Fibroblast of gingiva (primary cell): ENCODE measurements at places on chromosomes 5 and 9.
A peak's percentile ranks its signal among the peaks of the same experiment; 100 is the strongest.

GRCh38 chr5:150778517-150779396, at the start of gene SMIM3:
Gene SMIM3 (plus strand): TSS chr5:150778757. CDS start chr5:150795441, 16,684 bp downstream.
- peak; percentile 79 for DNase-seq

DNA sequence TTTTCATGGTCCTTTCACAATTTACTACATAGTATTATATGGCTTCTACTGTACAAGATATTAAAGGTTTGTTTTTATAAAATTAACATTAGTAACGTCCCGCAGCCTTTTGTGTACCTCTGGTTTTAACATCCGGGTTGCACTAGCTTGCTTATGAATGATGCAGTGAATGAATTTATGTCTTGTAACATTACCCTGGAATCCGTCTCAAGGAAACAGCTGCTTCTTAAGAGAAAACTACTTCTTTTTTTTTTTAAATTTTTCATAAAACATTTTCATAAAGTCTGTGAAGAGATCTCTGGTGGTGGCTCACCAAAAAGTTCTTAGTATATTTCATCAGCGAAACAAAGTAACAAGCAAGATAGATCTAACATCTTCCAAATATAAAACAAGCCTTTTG, 23.6 kb downstream of the MARCHF3 start:
- peak; percentile 43 for DNase-seq

DNA sequence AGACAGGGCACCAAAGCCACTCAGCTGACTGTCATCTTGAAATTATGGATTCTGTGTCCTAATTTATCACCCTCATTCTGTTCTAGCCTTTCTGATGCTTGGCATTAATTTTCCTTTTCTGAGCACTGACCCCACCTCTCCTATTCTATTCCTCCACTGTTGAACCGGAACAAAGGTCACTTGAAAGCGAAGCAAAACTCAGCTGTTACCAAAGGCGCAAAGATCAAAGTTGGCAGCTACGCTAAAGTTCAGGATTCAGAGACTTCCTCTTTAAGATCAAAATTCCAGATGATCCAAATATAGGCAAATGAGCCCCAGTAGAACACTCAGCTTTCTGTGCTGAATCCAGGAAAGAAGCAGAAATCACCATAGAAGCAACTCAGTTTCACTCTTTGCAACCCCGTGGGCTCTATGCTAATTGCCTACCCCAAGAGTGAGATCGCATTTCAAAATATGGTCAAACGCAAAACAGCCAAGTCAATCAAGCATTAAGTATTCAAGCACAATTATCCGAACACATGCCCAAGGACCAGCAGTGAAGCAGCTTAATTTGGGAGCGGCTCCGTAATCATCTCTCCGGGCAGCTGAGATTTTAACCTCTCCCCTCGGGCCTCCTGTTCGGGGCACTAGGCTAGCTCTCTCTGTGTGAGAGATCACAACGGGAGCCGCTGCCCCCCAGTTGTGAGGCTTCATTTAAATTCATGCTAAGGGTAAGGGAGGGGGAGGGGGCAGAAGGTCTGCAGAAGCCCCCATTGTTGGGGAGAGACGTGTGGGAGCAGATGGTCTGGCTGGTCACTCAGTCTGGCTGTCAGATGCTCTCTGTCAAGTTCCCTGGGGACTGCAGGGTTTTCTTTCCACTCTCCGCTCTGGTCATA, 288.6 kb downstream of the ELAVL2 start:
- DNase-seq, result no peak

- DNase-seq, result no peak
Measured at GRCh38 chr5:139446956-139447779, 7.8 kb upstream of the DNAJC18 start.

- peak; percentile 46 for DNase-seq
Measured at GRCh38 chr9:86909388-86909787, 37.9 kb downstream of the GAS1 start.

GRCh38 chr9:18463991-18464390, 10.0 kb upstream of the ADAMTSL1 start:
- DNase-seq, result no peak

DNA sequence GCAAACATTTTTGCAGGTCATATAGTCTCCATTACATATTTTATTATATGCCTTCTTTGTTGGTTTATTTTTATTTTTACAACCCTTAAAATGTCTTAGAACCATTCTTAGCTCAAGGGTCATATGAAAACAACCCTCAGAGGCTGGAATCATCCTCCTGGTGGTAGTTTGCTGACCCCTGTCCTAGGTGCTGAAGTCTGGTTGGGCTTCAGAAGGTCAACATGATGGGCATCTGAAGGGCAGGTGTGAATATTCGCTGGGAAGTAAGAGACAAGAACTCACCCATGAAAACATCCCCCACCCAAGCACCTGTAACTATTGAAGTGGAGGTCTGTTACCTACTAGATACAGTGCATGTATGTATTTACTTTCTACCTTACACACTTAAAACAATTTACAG, 75.4 kb downstream of the OSMR start:
- DNase-seq, result no peak

GRCh38 chr5:53826504-53826903, 266.1 kb downstream of the NDUFS4 start:
- no peak for DNase-seq

DNA sequence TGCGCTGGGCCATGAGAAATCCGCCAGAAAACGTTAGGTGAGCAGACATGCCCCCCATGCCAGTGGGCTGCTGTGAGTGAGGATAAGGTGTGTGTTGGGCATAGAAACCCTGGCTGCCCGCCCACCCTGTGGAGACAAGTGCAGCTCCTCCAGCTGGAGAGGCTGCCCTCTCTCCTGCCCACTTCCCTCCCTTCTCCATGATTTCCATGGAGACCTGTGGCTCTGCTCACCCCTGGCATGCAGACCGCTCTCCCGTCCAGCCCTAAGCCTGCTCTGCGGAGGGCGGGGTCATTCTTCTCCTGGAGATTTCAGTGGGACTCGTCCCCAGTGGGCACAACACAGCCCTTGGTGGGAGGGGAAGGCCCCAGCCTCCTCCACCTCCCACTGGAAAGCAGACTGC, 133.0 kb upstream of the FAM120A start:
- no peak for DNase-seq

GRCh38 chr9:91066042-91066415, 264.4 kb downstream of the SYK start:
- no peak for DNase-seq

DNA sequence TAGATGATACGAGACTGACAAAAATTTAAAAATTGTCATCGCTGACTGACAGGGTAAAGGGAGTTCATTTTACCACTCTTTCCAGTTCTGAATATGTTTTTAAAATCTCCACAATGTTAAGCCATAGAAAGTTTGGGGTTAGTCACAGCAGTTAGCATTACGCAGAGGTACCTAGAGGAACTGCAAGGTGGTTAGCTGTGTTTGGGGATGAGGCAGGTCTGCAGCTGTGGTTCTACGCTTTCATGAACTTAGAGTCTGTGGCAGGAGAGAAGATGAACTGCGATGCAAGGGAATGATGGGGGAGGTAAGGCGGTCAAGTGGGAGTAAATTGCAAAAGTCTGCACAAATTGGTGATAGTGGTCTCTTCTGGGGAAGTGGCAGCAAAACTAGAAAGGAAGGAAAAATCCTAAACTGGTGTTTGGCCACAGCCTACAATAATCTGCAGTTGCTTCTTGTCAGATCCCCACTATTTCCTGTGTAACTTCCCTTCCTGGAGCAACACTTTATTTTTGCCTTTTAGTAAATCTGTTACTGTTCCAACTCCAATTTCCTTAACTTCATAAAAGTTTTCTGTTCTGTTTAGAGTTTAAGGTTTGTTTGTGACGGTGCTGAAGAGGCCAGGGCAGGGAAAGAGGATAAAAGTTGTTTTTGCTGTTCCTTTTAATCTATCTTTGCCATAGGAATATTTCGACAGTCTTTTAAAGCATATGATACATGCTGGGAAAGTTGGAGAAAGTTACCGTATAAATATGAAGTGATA, 38.6 kb upstream of the SNX2 start:
- DNase-seq, result no peak

- DNase-seq, result no peak
Measured at GRCh38 chr5:148255456-148255855, 13.1 kb upstream of the SPINK13 start.

- DNase-seq, result no peak
Measured at GRCh38 chr9:137476856-137477255, 17.7 kb upstream of the NSMF start.

GRCh38 chr9:14315875-14316601, 2.1 kb upstream of the NFIB start:
- peak; percentile 40 for DNase-seq

DNA sequence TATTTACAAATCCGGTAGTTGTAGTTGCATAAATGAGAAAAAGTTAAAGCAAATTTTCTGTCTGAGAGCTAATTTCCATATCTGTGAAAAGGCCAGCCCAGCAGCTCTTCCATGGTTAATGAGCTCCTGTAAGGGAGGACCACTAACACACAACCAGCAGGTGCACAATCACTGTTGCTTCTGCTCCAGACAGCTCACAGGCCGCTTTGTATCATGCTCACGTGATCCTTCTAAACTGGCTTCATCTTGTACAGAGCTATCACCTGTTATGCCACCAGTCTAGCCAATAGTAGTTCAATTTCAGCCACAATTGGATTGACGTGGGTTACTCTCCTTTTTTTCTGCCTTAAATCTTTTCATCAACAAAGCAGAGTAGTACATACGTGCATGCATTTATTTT, 38.3 kb upstream of the FBXL17 start:
- no peak for DNase-seq

- no peak for DNase-seq
Measured at GRCh38 chr5:1008451-1009358, at the start of gene NKD2. Gene NKD2 (plus strand): TSS chr5:1008802. CDS start chr5:1009058, 256 bp downstream.

GRCh38 chr9:36136272-36136893, at the start of gene GLIPR2:
Gene GLIPR2 (plus strand): TSS chr9:36136733. CDS start chr9:36136779, 46 bp downstream.
- DNase-seq, result peak; percentile 58

- DNase-seq, result no peak
Measured at GRCh38 chr5:10162468-10162867, 87.2 kb downstream of the ATPSCKMT start.

GRCh38 chr5:139678751-139679750, 30.9 kb downstream of the CXXC5 start:
- peak; percentile 65 for DNase-seq

GRCh38 chr5:39102684-39103155, 28.5 kb upstream of the RICTOR start:
- DNase-seq, result peak; percentile 21

DNA sequence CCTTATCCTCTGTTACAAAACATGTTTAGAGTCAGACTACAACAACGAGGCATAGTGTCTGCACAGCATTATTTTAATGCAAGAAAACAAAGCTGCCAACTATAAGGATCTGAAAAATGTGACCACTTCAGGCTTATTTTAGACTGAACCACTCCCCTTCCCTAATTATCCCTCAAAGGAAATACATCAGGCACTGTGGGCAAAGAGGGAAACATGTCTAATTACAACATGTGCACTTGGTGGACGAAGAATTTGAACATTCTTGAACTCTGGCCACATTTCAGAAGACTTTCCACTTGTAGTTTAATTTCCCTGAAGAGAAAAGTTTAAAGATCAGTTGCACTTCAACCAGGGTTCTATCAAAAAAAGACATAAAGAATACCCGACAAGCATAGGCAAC, 3.8 kb downstream of the MTMR12 start:
- DNase-seq, result peak; percentile 60

GRCh38 chr9:14741369-14741768, 18.8 kb upstream of the CER1 start:
- no peak for DNase-seq

GRCh38 chr9:134247918-134248631, 78.2 kb upstream of the RXRA start:
- DNase-seq, result no peak

GRCh38 chr5:125528881-125529280, 782.4 kb upstream of the ZNF608 start:
- DNase-seq, result no peak

DNA sequence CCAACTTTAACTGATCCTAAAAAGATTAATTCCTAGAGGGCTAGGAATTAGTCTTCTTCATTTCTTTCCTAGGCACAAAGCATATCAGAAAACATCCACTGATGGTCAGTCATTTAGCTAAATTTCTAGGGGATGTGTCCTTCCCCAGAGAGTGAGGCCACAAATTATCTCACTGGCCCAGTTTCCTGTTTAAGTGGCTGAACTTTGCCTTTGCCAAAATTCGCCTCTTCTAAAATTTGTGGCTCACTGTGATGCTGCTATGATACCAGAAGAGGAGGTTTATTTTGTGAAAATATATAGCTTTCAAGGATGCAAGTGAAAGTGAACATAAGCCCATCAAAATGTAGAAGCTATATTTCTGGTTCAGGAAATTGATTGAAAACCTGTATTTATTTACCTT, 98.1 kb upstream of the FER start:
- no peak for DNase-seq

DNA sequence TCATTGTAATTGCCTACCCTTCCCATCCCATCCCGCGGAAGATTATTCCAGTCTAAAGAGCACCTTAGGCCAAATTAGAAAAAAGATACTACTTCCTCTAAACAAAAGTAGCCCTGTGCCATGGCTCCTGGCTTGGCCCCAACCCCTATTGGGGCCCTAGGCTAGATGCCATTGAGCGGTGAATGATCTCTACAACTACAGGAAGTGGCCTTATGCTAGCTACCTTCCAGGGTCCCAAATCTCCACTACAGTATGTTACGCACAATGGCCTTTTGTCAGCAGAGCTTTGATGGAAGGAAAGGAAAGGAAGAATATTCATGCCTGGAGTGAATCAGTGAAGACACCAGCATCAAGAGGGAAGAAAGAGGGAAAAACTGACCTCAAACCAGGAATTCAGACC, 73.3 kb upstream of the OSMR start:
- no peak for DNase-seq

- no peak for DNase-seq
Measured at GRCh38 chr5:75568202-75568601, 43.1 kb upstream of the ANKDD1B start.

GRCh38 chr9:98222885-98223691, 30.7 kb upstream of the CORO2A start:
- peak; percentile 91 for DNase-seq

DNA sequence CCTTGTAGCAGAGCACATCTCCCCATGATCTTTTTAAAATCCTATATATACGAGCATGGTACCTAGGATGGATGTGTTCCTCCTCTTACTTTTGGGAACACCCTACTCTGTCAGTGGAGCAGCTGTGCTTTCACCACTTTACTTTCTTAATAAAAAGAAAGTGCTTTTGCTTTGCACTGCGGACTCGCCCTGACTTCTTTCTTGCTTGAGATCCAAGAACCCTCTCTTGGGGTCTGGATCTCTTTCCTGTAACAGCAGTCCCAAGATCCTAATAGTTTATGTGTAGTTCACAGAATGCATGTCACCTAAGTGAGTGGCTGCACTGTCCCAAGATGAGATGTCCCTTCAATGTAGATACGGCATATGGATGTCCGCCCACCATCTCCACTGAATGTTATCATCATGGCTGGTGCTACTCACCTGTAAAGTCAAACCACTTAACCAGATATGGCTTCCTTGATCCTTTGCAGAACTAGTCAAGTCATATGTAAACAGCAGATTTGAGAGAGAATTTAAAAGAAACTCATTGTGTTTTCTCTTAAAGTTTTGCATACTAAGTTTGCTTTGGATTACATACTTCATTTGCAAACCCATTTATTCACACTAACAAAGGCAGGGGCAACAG, 1.9 kb downstream of the FGF1 start:
- no peak for DNase-seq

DNA sequence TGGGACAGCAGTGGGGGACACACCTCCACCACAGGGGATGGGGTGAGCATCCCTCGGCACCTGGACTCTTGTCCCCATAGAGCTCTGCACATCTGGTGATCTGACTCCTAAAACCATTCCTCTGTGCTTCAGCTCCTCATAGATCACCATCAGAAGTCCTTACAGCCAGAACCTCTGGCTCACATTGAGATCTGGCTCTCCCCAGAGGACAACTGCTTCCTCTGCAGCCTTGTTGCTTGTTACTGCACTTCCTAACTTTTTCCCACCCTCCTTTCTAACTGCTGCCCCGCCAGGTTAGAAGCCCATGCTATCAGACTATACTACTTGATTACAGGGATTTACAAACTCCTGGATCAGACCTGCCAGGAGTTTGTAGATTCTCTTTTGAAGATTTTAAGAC, 64.5 kb downstream of the ARSB start:
- DNase-seq, result peak; percentile 45
